Right renal pelvis (tissue), 4 donors: ENCODE measurements at places on chromosomes 2 and 18. TPM values are rescaled to one million over a fixed set of nuclear protein-coding genes. Genes with fewer than 3 reads are reported as not detected.

GRCh38 chr2:126750506-126750905 is 94.5 kb downstream of the GYPC start:
- DNase-seq = no peak

GRCh38 chr2:47173986-47174732 is 19.1 kb upstream of the STPG4 start:
- no peak for DNase-seq

GRCh38 chr2:16972276-16972675 is 306.6 kb upstream of the CYRIA start:
- DNase-seq = no peak

- DNase-seq = no peak
Measured at GRCh38 chr2:154067124-154067523, 195.4 kb downstream of the GALNT13 start.

CTDP1 gene
- 12.4 TPM for polyA plus RNA-seq

DNA sequence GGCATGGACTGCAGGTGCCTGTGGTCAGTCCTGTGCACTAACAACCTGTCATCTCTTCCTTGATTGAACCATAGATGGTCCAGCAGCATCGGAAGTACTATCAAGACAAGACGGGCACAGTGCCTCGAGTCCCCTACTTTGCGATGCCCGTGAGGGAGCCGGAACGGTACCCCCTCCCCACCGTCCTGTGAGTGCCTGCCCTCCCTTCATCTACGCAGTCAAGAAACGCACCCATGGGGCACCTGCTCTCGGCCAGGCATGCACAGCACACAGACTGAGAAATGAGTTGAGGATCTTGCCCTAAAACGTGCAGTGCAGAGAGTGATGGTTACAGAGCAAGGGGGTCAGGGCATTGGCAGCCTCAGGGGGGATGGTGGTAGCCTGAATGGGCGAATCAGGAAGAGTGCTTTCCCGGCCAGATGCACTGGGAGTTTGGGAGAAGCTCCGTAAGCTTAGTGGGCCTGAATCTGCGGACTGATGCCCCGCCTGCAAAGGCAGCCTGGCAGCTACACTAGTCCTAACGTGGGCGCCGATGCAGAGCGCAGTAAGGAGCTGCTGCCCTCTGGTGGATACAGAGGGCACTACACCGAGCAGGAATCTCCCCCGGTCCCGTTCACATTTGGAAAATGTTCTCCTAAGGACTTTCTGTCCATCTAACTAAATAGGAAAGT is 63.6 kb downstream of the CIB4 start:
- no peak for DNase-seq

- DNase-seq = no peak
Measured at GRCh38 chr2:14944562-14945346, 312.2 kb downstream of the LRATD1 start.

SERPINB3 gene
- 0.17 TPM for polyA plus RNA-seq

GRCh38 chr2:145874466-145874865 is 1354.5 kb upstream of the ZEB2 start:
- no peak for DNase-seq

DNA sequence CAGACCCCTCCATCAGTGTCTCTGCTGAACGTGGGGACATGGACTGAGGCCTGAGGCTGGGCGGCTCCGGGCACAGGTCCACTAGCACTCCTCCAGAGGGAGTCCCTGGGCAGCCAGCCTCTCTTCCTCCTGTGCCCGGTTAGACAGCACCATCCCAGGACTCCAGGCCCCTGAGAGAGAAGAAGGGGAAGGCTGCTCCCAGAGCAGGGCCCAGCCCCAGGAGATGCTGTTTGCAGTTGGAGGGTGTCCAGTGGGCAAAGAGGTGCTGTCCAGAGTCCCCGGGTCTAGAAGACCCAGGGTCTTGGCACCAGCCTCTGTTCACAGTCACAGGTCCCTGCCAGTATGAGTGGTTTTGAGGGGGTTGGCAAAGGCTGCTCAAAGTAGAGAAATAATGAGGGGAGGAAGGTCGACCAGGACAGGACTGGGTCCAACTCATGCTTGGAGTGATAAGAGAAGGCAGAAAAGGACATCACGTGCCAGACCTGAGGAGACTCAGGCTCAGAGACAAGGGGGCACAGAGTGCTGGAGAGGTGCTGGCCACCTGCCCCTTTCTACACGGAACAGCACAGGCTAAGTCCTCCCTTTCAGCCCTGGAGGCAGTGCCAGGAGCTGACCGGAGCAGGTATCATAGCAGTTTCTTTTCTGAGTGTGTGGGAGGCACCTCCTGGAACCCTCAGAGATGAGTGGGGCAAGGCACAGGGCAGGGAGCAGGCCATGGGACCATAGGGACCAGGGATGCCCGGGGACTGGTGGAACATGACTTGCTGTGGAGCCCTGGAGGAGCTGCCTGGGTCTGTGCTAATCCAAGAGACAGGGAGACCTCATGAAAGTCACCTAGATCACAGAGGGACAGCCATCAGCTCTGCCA is 21.1 kb downstream of the CRACDL start:
- no peak for DNase-seq

GRCh38 chr2:191253476-191253875 is 8.3 kb downstream of the MYO1B start:
- DNase-seq = no peak

- DNase-seq = no peak
Measured at GRCh38 chr2:67867735-67868134, 195.1 kb downstream of the C1D start.

DNA sequence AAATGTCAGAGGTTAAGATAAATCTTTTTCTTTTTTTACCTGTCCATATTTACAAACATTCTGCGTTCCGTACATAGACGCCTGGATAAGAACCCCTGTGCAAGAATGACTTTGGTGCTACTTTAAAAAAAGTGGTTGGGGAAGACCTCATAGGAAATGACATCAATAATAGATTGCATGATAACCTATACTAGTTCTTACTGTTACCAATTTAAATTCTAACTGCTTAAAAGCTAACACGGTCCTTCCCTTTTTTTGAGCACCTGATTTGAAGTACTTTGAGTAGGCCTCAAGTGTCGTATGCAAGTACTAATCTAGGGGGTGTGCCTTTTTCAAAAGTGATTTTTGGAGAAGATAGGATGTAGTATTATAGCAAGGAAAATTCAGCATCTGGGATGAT is 2.1 kb downstream of the SLC39A10 start:
- DNase-seq = no peak

DNA sequence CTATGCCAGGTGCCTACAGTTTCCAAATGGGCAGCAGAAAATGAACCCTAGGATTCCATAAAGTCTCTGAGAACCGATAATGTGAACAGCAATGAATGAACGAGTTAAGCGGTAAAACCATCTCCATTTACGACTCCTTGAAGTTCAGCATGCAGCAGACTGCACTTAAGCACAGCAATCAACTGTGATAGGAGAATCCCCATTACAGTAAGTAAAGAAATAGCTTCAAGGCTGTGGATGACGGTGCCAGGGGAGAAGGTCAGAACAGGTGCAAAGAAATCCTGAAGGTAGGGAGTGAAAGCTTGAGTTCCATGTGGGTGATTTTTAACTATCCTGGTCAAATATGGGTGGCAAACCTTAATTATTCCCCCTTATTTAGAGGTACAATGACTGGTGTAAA is 444.4 kb downstream of the NCKAP5 start:
- no peak for DNase-seq

DNA sequence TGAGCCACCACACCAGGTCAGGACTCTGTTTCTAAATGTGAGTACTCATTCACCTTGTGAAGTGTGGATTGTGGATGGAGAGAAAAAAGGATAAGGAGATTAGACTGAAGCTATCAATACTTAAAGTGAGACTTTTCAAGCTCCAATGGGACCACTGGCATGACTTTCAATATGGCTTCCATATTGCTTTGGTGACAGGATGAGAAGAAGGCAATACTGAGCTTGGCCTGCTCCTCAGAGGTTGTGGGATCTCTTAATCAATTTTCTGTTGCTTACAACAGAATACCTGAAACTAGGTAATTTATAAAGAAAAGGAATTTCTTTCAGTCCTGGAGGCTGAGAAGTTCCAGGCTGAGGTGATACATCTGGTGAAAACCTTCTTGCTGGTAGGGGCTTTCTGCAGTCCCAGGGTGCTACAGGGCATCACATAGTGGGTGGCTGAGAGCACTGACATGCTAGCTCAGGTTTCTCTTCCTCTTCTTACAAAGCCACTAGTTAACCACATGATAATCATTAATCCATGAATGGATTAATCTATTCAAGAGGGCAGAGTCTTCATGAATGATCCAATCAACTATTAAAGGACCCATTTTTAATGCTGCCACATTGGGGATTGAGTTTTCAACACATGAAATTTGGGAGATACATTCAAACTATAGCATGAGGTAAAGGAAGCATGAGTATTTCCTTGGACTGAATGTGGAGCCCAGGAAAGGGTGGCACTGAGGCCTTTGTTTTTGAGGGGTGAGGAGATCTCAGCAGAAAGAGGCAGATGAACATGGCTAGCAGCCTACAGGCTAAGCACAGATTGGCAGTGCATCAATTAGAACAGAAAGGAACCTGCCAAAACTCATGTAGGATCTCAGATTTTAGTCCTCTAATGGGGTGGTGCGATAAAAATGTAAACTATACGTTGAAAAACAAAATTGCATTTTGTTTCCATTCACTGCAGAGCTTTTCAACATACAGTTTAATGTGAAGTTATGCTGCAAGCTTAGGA is 274.5 kb downstream of the PIK3C3 start:
- no peak for DNase-seq

- DNase-seq = no peak
Measured at GRCh38 chr2:131120815-131121317, 15.7 kb downstream of the PLEKHB2 start.

LYPD6B gene
- polyA plus RNA-seq = 29.8 TPM

GRCh38 chr2:85430752-85431569 is 12.4 kb downstream of the SH2D6 start:
- no peak for DNase-seq

- no peak for DNase-seq
Measured at GRCh38 chr2:214808981-214809750, at the start of gene BARD1. TSS of gene BARD1 (minus strand) at chr2:214809683. CDS start at chr2:214809569, 114 bp downstream.

EFR3B gene
- 5.9 TPM for polyA plus RNA-seq
